Activated naive CD8-positive, alpha-beta T cell treated with anti-CD3 and anti-CD28 coated beads, Interleukin-2, amount 10 ng/mL, durations not matched to agents 7 days and 5 days (primary cell): ENCODE measurements at places on chromosomes 3 and 15. TPM values are rescaled to one million over a fixed set of nuclear protein-coding genes. Genes with fewer than 3 reads are reported as not detected.

DNA sequence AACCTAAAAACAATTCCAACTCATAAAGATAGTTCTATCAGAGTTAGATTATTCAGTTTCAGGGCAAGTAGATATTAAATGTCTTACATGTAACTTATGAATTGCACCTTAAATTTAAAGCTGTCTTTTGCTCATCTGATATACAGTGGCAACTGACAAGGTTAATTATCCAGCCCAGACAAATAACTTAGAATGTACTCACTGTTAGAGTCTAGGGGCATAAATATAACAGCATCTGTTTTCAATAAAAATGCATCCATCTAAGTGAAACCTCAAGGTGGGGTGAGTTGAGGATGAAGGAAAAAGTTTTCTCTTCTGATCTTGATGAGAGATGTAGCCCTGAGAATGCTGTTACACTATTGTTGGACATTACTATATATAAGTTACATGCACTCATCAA, 112.6 kb downstream of the FBN1 start:
- no peak for DNase-seq
- no peak overlapping the region for H3K27ac ChIP-seq
- no peaks in the 10 kb centered on the region for H3K27me3 ChIP-seq
- no peak overlapping the region for H3K4me3 ChIP-seq

Gene MCTP2
- 26.1 TPM for total RNA-seq

Gene TP63
- total RNA-seq = 0.53 TPM

Gene SKOR1
- total RNA-seq = 0.71 TPM
